Activated CD4-positive, alpha-beta T cell treated with anti-CD3 and anti-CD28 coated beads, Interleukin-2, amount 50 U/mL, for 24 hours (primary cell): ENCODE measurements at places on chromosomes 4 and X.

GRCh38 chr4:187934766-187935165, 60.8 kb upstream of the ZFP42 start:
- no peak for DNase-seq

- no peak for DNase-seq
Observed at GRCh38 chrX:136204571-136204970, 46.6 kb downstream of the MAP7D3 start.

- no peak for DNase-seq
Observed at GRCh38 chr4:153452658-153453378, 13.3 kb upstream of the TMEM131L start.

DNA sequence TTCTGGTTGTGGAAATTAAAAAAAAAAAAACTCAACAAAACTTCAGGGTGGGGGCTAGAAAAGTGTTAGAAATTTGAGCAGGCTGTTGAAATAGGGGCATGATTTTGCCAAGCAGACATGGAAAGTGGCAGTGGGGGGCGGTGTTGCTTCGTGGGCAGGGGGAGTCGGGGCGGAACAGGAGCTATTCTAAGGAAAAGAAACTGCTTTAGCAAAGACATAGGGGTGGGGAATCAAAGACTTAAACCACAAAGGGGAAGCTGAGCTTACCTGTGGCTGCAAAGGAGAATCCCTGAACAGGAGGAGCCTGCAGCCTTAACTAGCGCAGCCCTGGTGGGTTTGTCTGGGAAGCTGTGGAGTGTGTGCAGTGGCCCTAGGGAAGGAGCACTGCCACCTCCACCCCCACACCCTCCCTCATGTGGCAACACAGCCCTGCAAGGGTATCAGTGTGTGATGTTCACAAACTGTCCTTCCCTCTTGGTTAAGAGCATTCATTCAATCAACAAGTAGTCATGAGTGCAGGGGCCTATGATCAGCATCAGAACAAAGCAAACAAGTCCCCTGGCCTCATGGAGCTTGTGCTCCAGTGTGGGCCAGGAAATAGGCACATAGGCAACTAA, 20.5 kb downstream of the SEL1L3 start:
- no peak for DNase-seq

- no peak for DNase-seq
Observed at GRCh38 chr4:55561889-55562288, 15.2 kb upstream of the CLOCK start.

DNA sequence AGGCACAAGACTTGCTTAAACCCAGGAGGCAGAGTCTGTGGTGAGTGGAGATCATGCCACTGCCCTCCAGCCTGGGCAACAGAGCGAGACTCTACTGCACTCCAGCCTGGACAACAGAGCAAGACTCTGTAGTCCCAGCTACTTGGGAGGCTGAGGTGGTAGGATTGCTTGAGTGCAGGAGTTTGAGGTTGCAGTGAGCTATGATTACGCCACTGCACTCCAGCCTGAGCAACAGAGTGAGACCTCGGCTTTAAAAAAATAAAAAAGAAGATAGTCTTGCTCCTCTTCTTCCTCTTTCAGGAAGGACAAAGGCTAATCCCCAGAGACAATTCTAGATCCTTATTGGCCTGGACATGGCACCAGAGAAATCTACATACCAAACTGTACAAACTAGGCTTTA, 5.7 kb upstream of the PPEF2 start:
- no peak for DNase-seq

DNA sequence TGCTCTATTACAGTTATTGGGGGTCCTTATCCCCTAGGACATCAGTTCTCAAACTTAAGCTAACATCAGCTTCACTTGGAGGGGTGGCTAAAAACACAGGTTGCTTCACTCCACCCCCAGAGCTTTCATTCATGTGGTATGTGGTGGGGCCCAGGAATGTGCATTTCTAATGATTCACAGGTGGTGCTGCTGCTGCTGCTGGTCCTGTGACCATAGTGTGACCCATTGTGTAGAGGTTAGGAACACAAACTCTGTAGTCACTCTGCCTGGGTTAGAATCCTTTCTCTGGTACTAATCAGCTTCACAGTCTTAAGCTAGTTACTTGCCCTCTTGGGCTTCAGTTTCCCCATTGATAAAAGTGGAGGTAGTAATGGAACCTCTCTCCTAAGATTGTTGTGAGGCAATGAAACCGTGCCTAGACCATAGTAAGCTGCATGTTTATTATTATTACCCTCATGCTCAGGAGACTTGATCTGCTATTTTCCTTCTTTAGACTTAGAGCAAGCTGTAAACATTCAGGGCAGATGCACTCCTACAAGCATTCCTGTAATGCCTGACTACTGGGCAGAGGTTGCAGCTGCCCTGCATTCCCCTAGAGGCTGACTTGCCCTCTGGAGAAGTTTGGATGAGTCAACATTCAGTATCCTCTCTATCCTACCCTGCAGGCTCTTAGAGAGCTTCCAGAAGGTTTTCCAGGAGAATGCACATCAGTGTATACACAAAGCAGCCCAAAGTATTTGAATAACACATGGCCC, 94.1 kb upstream of the ACSL4 start:
- DNase-seq: no peak

- DNase-seq: no peak
Observed at GRCh38 chr4:14415146-14415545, 587.1 kb upstream of the CPEB2 start.

GRCh38 chr4:99946356-99947189, at the start of gene DNAJB14:
TSS of gene DNAJB14 (minus strand) at chr4:99946618. CDS start at chr4:99946571, 47 bp downstream.
- DNase-seq: peak; percentile 69

- DNase-seq: peak; percentile 51
Observed at GRCh38 chr4:77618383-77619241, 13.0 kb downstream of the CXCL13 start.

GRCh38 chr4:120918092-120918491, 4.4 kb downstream of the PRDM5 start:
- no peak for DNase-seq

DNA sequence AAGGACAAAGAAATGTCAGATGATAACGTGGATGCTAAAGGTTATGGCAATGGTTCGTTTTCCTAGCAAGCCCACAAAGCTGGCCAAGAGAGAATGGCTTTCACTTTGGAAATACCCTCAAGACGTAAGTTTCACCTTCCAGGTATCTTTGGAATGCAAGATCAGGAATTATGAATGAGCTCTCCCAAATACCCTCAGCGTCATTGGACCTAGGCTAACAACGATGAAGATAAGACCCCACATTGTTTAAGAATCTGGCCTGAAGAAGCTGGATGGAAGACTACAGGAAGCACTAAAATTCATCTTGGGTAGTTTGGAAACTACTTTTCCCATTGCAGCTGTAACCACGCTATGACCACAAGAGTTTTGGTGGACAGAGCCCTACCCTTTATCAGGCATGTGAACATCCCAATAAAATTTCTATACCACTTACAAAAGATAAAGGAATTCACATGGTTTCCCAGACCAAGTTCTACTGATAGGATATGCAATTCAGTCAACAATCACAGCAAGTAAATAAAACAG, 111.9 kb downstream of the KDR start:
- no peak for DNase-seq

GRCh38 chr4:123288309-123289025, 108.1 kb upstream of the SPRY1 start:
- DNase-seq: no peak

GRCh38 chrX:5979338-5979737, 249.3 kb downstream of the NLGN4X start:
- DNase-seq: no peak

DNA sequence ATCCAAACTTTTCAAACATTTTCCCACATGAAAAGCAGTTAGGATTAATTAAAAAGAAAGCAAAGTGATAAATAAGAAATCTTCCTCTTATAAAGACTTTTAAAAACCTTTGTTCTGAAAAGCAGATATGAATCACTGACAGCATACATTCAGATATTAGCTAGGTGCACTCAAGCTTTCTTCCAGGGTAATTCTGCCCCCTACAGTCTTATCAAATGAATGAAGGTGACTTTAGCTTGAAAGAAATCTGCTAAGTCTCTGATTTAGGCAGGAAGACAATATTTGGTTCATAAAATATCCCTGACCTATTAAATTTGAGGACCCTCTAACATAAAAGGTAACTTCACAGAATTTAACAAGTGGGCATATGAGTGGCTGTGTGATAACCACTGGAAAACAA, 209.1 kb upstream of the FAM47A start:
- no peak for DNase-seq

DNA sequence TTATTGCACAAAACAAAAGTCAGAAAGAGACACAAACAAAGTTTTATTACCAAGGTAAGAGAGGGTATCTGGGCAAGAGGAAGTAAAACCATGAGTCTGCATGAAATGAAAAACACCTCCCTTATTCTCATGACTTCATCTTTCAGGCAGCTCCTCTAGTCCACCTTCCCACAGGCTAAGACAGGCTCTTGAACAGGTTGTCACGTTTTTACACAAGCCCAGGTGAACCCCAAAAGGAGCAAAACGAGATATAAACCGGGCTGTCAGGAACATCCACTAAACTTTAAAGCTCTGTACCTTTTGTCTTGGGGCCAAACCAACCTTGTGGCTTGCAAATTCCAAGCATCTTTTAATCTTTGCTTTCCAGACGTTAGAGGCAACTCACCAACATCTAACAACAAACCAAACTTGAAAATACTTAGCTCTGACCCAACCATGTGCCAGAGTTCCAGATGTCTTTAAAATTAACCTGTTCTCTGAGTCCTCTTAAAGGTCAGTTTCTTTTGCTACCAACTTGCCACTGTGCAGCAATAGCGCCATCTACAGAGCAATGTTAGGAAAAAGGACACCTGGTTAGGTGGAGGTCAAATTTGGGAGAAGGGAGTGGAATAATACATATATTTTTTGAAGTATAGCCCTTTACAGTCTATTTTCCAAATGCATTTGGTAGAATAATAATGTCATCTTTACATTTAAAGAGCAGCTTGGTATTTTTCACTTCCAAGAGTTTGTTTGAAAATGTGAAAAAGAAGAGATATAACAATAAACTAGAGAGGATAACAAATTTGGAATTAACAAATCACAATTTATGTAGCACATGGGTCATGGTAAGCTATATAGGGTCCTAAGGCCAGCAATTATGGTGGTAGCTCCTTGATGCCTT, 73.1 kb downstream of the QRFPR start:
- no peak for DNase-seq

DNA sequence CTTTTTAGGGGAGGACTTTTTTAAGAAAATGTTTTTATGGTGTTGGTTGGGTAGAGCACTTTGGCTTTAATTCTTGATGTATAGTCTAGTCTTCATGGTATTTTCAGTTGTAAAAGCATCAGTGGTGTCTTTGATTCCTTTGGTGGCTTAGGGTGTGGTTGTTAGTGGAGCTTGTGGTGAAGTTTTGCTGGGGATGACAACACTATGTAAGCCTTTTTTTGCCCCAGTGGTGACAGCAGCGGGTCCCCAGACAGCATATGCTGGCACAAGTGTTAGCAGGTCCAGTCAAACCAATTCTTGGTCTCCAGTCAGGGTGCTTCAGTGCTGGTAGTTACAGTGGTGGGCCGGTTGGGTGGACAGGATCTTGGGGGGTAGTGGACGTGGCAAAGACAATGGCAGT, 52.0 kb downstream of the CHIC1 start:
- no peak for DNase-seq

DNA sequence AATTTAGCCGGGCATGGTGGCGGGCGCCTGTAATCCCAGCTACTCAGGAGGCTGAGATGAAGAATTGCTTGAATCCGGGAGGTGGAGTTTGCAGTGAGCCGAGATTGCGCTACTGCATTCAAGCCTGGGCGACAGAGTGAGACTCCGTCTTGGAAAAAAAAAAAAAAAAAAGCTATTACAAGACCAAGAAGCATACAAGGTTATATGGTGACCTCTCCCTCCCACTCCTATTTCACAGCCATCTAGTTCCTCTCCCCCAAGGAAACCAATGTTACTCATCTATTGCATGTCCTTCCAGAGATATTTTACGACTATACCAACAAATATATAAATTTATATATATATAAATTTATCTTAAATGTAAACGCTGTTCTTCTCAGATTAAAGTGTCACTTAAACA, 3.2 kb downstream of the SLC9A7 start:
- DNase-seq: no peak

- DNase-seq: no peak
Observed at GRCh38 chrX:152876931-152877840, 20.7 kb upstream of the ZNF185 start.

DNA sequence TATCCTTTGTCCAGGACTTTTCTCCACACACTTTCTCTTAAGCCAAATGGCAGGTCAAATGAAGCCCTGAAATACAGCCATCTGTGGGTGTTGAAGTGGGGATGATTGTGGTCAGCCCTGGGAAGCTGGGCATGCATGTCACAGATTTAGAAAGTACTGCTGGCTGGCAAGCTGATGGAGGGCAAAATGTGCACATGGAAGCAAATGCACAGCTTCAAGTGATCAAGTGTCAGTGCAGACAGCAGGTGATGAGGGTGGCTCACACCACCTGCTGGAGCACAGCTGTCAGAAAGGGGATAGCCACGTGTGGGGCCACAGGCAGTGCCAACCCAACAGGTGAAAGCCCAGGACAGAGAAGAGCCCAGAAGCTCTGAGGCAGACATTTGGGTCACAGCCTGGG, 40.3 kb upstream of the ATXN3L start:
- DNase-seq: no peak

DNA sequence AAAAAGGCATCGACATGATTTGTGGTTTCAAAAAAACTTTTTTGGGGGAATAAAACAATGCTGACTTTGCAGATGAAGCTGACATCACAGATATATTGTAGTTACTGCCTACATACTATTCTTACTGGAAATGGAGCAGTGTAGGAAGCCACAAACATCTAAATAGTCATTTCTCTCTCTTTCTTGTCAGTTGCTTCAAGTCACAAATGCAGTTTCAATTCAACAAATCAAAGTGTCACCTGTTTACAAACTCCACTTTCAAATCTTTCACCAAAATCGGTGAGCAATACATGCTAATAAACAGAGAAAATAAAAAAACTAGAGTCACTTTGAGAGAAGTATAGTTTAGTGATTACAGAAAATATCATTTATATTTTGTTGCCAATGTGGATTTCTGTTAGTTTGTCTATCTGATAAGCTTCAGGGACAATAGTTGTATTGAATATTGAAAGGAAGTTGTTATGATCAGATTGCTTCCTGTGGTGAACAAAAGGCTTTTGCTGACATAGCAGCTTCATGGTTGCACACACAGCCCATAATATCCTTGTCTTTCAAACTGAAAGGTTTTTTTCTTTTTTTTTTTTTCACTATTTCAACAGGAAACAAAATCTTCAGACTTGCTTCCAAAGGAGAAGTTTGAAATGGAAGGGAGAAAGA, 49.7 kb upstream of the PTPN13 start:
- DNase-seq: no peak

GRCh38 chrX:101057093-101057714, 5.3 kb upstream of the TRMT2B start:
- no peak for DNase-seq
